ENCODE measurements at places on chromosomes 7 and 10.

DNA sequence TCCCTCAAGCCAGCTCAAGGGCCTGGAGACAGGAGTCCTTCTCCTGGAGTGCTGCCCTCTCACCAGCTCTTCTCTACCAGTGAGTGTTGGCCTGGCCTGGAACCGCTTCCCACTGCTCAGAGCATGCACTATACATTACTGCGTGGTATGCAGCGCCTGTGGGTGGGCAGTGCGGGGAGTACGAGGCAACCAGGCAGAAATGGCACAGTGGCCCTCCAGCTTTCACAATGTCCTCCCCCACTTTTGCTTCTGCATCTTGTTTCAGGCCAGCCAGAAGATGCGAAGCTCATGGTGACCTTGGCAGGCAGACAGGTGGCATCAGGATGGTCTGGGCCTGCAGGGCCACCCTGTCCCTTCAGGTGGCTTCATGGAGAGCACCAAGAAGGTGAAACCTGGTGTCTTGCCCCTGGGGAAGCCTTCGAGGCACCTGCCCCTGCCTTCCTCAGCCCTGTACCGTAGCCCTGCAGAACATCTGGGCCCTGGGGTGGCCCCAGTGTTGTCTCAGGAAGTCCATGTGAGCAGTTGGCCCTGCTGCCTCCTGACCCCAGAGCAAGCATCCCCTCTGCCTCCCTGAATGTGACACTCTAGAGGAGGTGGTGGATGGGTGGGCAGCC is 35.8 kb downstream of the RASGEF1A start:
- DNase-seq: no peak

DNA sequence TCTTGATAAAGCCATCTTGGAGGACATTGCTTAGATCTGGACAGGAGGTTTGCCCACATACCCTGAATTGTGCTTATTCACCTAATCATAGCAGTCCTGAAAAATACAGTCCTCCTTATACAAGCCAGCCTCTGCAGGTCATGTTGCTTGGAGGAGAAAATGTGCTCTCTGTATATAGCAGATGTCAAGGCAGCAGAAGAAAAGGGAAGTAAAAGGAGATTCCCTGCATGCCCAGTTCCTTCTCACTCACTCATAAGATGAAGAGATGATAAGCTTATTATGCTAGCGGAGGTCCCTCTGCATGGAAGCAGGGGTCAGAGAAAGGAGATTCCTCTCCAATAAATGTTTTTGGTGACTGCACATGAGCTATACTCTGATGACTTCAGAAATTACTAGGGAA is 458.8 kb upstream of the ZMIZ1 start:
- DNase-seq: no peak

DNA sequence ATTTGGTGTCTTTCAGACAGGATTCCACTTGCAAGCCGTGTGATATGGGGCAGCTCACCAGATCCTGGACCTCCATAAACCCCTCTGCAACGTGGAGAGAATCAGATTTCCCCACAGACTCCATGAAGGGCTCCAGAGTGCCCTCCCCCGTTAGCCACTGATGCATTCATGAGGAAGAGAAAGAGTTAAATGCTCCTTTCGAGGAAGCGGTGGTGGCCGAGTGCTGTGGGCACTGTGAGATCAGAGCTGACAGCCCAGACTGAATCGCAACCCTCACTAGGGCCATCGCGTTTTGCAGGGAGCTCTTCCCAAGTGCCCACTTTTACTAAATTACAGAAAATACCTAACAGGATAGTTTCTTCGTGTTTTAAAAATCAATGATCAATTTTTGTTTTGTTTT is 226.3 kb upstream of the ZNF32 start:
- no peak for DNase-seq

DNA sequence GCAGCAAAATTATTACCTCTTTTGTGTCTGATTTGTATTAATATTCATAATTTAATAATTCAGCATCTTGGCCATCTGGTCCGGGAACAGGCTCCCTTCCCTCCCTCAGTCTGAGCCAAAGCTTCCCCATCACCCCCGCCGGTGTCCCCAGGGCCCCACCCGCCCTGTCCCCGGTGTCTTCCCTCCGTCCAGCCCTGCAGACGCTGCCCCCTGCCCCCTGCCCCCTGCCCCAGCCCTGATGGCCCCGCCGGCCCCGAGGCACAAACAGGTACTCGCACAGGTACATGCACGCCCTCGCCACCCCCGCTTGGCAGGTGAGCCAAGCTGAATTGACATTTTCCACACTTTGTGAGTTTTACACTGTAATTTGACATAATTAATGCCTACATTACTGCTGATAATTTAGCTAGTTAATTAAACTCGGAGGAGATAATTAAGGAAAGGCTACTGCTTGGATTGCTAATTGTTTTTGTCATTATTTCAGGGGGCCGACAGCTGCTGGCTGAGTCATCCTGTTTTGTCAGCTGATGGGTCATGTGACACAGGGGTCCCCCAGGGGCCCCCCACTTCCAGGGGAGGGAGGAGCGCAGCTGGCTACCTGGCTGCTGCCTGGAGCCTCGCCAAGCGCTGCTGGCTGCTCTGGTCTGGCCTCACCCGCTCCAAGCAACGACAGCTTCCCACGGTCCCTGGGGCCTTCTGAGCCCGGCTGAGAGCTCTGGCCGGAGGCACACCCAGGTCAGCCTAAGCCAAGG is 36.6 kb downstream of the MICALL2 start:
- DNase-seq: peak; percentile 98

GRCh38 chr10:119776536-119776935 is 50.7 kb downstream of the INPP5F start:
- no peak for DNase-seq

- no peak for DNase-seq
These were observed 38.9 kb upstream of the RHEB start for GRCh38 chr7:151558575-151558974.

GRCh38 chr10:85225311-85225710 is 896.9 kb downstream of the CCSER2 start:
- no peak for DNase-seq

GRCh38 chr7:129366-130221 is 62.8 kb upstream of the FAM20C start:
- DNase-seq: no peak

DNA sequence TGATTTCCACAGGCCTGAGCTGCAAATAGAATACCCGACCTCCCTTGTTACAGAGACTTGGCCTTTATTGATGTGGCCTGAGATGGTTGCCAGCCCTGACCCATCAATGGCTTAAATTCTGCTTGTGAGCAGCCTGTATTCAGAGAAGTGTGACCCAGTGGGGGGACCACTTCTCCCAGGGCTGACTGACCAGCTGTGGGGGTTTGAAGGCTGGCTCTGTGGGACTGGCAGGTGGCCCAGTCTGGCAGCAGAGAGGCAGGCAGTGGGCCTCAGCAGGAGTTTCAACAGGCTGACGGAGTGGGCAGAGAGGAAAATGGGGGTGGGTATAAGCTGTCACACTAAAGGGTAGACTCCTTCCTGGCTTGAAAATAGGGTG is 12.2 kb upstream of the PPIF start:
- DNase-seq: peak; percentile 37

- DNase-seq: no peak
These were observed 349.6 kb upstream of the MKI67 start for GRCh38 chr10:128475686-128476367.

GRCh38 chr7:139830782-139831501 is 1.9 kb downstream of the TBXAS1 start:
- no peak for DNase-seq

- DNase-seq: no peak
These were observed 35.8 kb upstream of the GPR37 start for GRCh38 chr7:124801330-124801895.

DNA sequence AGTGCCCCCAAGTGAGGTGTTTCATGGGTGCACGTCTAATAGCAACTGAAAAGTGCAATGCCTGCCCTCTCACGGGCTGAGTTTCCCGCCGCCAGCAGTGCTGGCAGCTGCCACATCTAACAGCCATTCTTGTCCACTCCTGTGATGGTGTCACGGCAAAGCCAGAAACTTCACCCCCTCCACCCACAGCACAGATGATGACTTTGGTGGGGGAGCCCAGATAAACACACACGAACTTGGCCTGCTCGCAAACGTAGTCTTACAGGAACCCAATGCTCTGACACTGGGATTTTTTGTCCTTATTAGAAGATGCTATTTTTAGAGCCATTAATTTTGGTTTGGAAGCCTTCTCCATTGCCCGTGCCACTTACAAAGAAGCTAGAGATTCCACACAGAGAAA is 26.7 kb downstream of the CPXM2 start:
- DNase-seq: no peak

DNA sequence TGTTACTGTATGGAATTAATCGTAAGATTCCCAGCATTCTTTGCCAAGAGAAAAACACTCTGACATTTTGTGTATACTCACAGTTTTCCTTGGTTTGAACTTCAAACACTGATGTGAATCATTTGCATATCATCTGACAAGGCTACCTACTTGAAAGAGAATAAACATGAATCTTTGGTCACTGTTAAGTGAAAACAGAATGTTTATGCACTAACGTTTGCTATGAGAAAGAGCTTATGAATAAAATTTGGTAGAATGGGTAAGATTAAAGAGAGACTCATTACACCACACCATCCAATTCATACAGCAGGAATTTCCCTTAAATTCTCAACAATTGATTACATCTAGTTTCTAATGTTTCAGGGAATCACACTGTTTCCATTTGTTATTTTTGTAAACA is 46.6 kb downstream of the MACC1 start:
- DNase-seq: no peak

DNA sequence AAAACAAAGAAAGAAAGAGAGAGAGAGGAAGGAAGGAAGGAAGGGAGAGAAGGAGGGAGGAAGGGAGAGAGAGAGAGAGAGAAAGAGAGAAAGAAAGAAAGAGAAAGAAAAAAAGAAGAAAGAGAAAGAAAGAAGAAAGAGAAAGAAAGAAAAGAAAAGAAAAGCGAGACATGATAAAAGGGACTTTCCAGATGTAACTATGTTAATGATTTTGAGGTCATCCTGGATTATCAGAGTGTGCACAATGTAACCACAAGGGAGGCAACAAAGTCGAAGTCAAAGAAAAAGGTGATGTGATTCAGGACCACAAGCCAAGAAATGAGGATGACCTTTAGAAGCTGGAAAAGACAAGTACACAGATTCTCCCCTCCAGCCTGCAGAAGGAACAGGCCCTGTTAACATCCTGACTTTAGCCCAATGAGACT is 48.9 kb upstream of the PAX2 start:
- no peak for DNase-seq

- DNase-seq: no peak
These were observed 18.3 kb downstream of the PLEKHA1 start for GRCh38 chr10:122392835-122393234.

- DNase-seq: no peak
These were observed 70.3 kb downstream of the UNCX start for GRCh38 chr7:1302936-1303335.

GRCh38 chr10:16809074-16809718 is 8.0 kb downstream of the RSU1 start:
- peak; percentile 14 for DNase-seq

DNA sequence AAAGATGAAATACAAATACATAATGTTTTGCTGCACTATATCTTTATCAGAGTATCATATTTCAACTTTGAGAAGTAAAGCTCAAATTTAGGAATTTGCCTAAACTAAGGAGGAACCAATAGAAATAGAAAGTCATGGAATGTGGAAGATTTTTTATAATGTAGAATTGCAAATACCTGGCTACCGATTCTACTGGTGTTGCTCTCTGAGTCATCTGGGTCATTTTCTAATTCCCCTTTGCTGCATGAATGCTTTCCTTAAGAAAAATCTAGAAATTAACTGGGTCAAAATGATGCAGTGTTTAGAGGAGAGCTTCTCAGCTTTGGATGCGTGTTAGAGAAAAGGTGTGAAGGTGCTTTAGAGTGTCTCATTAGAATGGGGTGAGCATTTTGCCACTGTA is 568.9 kb upstream of the ANKRD30A start:
- DNase-seq: no peak

- peak; percentile 51 for DNase-seq
These were observed 100.6 kb downstream of the FAM204A start for GRCh38 chr10:118241229-118242137.

GRCh38 chr10:16643502-16643901 is 121.8 kb upstream of the C1QL3 start:
- no peak for DNase-seq

GRCh38 chr10:60162631-60163030 is 227.0 kb downstream of the ANK3 start:
- DNase-seq: no peak

DNA sequence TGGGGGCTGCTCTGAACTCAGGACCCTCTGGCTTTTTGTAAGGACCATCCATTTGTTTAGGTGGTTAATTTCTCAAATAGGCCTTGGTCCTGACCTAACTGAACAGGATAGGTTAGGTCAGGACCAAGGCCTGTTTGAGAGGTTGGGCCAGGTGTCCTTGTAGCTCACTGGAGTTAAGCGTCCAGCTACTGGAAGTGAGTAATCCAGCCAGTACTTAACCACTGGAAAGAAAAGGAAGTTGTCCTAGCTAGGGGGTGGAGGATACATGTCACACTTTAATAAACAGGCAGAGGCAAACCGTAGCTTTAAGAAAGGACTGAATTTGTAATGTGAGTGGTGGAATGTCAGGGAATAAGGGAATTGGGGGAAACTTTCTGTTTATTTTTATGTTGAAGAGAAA is 96.0 kb downstream of the GPR85 start:
- DNase-seq: no peak

- DNase-seq: no peak
These were observed 118.7 kb upstream of the GJD4 start for GRCh38 chr10:35486297-35486990.

GRCh38 chr7:29976673-29977415 is 12.8 kb downstream of the SCRN1 start:
- no peak for DNase-seq

GRCh38 chr10:69456880-69457693 is 5.8 kb downstream of the TSPAN15 start:
- no peak for DNase-seq

GRCh38 chr7:132656846-132657776 is 80.8 kb upstream of the PLXNA4 start:
- DNase-seq: no peak

GRCh38 chr7:50068850-50069551 is 24.0 kb downstream of the ZPBP start:
- peak; percentile 46 for DNase-seq

DNA sequence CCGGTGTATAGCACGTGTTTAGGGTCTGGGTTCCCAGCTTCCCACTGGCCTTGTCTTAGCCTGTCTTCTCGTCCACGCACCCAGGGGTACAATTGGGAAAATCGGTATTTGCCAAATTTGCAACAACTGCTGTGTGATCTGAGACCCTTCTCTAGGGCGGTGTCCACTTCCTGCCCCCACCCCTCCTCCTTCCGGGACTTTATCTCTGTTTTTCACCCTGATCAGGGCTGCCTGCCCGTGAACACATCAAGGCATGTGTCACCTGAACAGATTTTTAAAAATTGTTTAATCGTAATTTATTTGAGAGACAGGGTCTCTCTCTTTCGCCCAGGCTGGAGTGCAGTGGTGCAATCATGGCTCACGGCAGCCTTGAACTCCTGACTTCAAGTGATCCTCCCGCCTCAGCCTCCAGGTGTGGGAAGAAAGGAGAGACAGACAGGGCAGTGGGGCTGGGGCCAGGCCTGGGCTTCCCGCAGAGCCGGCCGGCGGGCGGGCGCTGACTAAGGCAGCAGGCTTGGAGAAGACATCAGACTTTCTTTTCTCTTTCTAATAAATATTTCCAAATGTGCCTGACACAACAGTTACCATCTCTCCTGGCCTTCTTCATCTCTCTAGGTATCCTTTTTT is 27.5 kb downstream of the ELFN1 start:
- DNase-seq: no peak

All from COR-L47 (cell line).